Stimulated activated CD4-positive, alpha-beta T cell treated with anti-CD3 and anti-CD28 coated beads, Interleukin-12 subunit alpha, Interleukin-12 subunit beta, amount 100 ng/mL, for 48 hours (primary cell): ENCODE measurements at places on chromosomes 6 and 20.

- DNase-seq = no peak
Measured at GRCh38 chr6:68559716-68560115, 75.4 kb upstream of the ADGRB3 start.

- no peak for DNase-seq
Measured at GRCh38 chr6:158868122-158868480, 48.9 kb upstream of the EZR start.

DNA sequence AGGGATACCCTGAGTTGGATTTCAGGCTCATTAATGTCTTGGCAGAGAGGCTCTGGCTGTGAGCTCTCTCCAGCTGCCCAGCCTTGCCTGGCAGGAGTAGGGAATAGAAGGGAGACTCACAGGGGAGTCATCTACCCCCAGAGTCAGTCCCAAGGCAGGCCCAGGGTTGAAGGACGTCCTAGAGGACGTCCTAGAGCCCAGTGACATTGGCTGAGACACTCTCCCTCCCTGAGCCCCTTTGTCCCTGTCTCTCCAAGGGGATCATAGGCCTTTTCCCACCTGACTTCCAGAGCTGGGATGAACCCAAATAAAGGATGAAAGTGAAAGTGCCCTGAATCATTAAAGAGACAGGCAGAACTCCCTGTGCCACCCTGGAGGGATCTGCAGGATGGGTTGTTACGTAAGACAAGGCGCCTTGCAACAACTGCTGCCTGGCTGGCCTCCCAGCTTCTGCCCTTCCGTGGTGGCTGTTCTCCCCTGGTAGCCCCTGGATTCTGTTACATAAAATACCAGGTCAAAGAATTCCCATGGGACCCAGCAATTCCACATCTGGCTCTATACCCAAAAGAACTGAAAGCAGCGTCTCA lies 53.6 kb upstream of the SIRPA start:
- DNase-seq = no peak

DNA sequence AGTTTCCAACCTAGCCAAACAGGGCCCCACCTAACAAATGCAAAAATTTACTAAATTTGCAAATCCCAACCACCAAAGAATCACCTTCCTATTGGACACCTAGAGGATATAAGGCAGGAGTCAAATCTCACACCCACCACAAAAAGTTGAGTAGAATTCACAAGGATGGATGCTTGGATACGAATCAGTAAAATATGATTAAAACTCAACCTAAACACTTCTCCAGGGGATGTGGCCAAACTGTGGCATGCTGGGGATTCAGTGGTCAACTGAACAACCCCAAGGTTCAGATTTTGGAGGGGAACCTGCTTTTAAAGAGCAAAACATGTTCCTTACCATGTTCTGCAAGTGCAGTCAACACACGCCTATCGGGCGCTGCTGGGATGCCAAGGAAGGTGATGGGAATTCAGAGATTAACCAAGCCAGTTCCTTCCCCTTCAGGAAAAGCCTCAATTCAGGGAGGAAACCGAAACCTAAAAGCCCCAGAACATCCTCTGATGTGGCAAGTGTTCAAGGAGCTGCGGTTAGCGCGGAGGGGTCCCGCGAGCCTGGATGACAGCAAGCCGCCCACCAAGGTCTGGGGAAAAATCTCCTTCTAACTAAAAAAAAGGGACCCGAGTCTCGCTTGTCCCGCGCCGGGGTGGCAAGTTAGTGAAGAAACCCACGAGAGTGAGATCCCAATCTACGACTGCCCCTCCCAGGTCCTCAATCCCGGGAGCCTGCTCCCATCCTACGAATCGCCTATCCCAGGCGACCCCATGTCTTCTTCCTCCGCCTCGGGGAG lies 902 bp downstream of the SAMHD1 start:
- no peak for DNase-seq

GRCh38 chr20:53739799-53740785 lies 146.5 kb upstream of the ZNF217 start:
- no peak for DNase-seq

DNA sequence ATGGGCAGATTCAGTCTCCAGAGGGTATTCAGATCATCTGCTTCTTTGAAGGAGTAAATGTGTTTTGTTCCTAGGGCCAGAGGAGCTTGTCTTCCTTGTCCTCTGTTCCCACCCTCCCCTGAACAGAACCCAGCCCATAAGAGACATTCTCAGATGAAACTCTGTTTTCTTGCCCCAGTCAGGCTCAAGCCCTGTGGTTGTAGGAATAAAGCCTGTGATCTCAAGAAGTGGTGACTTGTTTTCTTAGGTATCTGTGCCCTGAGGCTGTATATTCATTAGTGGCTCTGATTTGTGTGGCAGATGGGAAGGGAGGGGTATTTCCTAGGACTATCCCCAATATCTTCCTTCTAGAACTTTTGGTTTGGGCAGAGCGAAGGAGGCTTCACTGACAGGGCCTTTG lies 27.9 kb downstream of the GSS start:
- DNase-seq = no peak
